ENCODE measurements at places on chromosomes 3 and 15. TPM values are rescaled to one million over a fixed set of nuclear protein-coding genes. Genes with fewer than 3 reads are reported as not detected.

- DNase-seq: no peak
Observed at GRCh38 chr3:18410205-18410604, 14.9 kb downstream of the SATB1 start.

- DNase-seq: peak; percentile 79
Observed at GRCh38 chr3:159897331-159898075, 91.1 kb upstream of the IL12A start.

The ITIH1 gene
- total RNA-seq: not detected

DNA sequence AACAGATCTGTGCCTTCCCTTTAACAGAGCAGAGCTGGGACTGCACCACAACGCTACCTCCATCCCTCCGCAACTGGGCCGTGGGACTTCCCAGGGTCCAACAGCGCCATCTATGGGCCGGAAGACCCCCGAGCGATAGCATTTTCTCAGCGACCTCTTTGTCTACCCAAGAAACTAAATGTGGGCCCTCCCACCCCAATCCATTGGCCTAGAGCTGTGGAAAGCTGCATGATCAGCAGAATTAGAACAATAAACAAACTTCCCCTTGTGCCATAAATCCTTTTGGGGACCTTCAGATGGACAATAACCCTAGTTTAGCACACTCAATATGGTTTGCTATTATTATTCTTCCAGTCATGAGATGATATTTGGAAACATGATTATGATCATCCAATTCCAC lies 74.8 kb upstream of the NTRK3 start:
- DNase-seq: peak; percentile 43

DNA sequence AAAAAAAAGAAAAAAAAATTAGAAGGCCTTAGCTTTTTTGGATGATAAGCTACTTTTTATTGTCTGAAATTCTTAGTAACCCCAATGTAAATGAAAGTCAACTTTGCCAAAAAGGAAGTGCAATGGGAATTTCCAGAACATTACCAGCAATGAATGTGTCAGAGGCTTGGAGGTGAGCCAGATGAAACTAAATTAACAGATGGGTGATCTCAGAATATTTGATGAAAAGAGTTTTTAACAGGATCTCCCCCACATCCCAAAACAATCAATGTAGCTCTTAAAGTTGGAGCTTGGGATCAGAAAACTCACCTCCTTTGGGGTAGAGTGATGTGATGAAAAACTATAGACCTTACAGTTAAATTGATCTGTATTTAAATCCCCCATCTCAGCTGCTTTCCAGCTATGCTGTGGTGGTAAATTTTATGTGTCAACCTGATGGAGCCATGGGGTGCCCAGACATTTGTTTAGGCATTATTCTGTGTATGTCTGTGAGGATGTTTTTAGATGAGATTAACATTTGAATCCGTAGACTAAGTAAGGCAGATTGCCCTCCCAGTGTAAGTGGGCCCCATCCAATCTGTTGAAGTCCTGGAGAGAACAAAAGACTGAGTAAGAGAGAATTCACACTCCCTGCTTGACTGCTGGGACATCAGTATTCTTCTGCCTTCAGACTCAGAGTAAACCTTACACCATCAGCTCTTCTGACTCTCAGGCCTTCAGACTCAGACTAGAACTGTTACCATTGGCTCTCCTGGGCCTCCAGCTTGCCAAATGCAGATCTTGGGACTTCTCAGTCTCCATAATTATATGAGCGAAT lies 84.3 kb upstream of the TNFSF10 start:
- peak; percentile 96 for DNase-seq

DNA sequence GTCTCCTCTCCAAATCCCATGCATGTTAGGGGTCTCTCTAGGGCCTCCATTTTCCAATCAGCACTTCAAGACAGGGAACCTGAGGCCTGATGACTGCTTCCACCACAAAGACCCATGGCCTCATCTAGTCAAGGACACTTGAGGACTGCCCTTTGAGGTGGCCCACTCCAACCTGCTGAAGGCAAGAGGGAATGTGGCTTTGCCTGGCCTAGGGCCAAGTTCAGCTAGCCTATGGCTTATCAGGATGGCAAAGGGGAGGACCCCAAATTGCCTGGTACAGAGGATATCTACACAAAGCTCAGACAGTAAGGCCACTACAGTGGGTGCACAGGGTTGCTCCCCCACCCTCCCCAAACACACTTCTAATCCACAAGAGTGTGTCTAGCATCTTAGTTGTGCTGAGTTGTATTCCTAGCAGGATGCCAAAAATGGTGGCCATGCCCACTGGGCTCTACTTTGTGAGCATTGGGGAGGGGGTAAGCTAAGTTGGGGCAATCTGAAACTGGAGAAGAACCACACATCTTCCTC lies 10.0 kb upstream of the GRAMD2A start:
- DNase-seq: no peak

GRCh38 chr3:12143949-12144504 lies 14.7 kb downstream of the TIMP4 start:
- no peak for DNase-seq

The TM6SF1 gene
- 1.1 TPM for total RNA-seq

DNA sequence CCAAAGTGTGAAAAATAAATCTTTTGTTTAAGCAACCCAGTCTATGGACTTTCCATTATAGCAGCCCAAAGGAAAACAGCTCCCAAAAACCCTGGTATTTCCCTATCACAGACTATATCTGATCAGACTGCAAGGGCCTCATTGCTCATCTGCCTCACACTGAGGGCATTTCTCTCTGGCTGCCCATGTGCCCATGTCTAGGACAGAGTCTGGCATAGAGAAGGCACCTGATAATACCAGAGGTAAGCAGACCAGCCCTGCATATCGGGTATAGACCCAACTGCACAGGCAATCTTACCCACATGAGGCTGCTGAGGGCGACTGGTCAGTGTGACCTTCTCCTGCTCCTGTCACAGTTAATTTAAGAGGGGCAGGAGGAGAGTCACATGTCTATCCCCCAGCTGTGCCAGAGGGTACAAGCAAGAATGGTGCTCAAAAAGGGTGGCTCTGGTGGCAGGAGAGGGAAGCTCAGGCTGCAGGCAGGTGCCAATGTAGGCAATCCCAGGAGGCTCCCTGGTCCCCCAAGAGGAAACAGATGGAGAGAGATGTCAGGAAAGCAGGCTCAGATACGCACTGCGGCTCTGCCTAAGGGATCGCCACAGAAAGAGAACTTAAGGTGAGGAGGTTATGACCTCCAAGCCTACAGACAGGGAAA lies 3.1 kb downstream of the CSRNP1 start:
- DNase-seq: no peak

GRCh38 chr15:63596676-63597037 lies 530 bp upstream of the FBXL22 start:
- DNase-seq: no peak

GRCh38 chr15:66433726-66434125 lies 47.0 kb downstream of the MAP2K1 start:
- no peak for DNase-seq

DNA sequence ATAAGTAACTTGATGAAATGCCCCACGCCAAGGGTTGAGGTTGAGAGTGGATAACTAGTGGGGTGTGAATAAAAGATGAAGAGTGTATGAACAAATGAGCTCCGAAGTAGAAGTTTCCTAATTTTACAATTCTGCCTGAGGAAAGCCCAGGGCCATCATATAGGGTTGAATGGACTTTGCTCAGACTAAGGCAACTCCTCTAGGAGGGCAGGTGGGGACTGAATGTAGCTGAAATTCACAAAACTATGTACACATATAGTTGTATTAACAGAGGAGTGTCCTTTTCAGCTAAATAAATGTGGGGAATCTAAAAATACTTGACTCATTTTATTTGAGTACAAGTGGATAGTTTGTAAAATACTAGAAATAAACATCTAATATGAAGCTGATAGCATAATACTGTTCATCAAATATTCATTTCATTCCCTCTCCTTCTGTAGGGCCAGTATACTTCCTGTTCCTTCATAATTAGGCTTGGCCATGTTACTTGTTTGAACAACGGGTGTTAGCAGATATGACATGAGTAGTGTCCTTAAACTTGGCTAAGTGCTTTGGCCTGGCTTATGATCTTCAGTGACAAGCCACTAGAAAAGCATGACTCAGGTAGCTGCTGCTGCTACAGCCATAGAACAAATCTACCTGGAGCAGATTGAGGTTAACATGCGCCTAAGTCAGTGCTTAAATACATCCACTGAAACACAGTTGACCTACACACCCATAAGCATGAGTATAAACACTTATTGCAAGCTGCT lies 26.5 kb downstream of the PLSCR1 start:
- no peak for DNase-seq

GRCh38 chr15:80174017-80174746 lies 21.4 kb downstream of the FAH start:
- peak; percentile 76 for DNase-seq

DNA sequence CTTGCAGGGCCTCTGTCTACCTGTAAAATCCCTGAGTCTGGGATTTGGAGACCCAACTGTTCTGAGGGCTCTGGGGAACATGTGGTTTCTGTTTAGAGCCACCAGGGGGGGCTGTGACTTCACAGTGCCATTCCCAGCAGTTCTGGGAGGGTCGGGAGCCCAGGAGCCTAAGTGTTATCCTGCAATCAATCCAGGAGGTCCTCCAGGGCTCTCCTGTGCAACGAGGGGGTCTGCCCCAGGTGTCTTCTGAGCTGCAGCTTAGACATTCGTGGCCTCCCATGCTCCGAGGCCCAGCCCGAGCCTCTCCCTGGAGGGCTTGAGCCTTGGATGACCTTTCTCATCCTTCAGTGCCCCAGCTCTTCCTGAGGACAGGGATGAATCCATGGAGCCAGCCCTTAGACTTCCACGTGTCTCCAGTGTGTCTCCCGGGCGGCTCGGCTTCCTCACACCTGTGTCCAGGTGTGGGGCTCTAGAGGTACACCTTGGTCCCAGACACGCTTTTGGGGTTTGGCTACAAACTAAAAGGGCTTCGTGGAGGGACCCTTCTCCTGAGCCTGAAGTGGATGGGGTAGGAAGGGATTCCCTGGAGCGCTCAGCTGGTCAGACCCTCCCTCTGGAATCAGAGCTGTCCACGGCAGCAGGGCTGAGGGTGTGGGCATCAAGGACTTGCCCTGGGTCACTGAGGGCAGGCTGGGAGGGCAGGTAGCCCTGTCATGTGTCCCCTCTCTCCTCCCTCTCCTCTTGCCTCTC lies 20.3 kb upstream of the ABTB1 start:
- peak; percentile 62 for DNase-seq

DNA sequence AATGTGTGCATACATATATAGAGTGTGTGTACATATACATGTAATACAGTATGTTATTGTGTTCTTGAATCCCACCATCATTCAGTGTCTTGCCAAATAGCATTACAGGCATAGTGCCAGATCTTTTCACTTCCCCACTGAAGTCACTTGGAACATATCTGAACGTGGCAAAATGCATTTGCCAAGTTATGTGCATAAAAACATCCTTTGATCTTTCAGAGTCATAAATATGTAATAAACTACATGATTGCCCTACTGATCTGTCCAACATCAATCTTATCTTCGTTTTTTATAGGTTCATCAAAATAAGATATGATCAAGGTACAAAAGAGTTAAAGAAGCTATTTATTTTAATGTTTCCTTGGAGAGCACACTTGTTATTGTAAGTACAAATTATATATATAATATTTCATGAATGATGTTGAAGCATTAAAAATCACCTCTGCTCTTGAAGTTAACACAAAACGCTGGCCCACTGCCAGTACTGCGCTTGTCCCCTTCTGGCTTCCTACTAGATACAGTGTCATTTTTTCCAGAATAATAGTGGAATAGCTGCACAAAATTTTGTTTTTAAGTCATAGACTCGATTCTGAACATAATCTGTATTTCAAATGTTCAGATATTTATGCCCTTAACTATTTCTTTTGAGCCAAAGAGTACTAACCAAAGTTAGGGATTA lies 549.5 kb upstream of the ARRDC4 start:
- no peak for DNase-seq

DNA sequence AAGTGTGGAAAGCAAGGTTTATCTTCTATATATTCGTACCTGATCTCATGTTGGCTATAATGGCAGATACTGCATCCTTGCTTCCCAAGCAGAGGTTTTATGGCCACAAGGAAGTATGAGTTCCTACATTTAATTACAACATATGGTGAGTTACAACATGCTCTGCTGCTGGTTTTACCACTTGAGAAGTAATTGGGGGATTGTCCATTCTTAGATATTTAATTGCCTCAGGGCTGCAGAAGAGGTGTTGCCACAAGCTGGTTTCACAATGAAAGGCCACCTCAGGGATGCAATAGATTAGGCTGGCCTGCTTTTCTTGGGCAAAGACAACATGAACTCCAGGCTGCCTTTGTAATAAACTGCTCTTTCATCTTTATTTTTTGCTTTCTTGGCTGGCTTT lies 48.6 kb downstream of the RAP2B start:
- peak; percentile 53 for DNase-seq

GRCh38 chr15:68126396-68126795 lies 72.3 kb downstream of the PIAS1 start:
- no peak for DNase-seq

GRCh38 chr15:62457100-62457499 lies 292.0 kb upstream of the C2CD4B start:
- DNase-seq: no peak

The RBP2 gene
- total RNA-seq: not detected

- no peak for DNase-seq
Observed at GRCh38 chr15:69293741-69294615, 4.7 kb upstream of the PAQR5 start.

DNA sequence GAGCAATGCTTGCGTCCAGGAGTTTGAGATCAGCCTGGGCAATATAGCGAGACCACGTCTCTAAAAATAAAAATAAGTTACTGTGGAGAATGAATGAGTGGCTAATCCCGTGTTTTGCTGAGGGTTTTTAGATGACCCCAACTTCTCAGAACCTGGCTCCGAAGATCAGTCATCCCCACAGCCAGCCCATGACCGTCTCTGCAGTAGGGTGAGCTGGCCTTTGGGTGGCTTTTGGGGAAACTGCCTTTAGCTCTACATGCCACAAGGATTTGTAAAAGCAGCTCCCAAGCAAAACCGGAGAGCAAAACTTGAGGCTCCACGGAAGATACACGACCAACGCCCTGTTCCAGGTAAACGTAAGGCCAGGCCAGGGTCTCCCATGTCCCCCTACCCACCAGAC lies 39.2 kb upstream of the TFRC start:
- DNase-seq: no peak

- DNase-seq: no peak
Observed at GRCh38 chr3:85783291-85783690, 824.5 kb downstream of the CADM2 start.

The DUOXA2 gene
- total RNA-seq: 0.05 TPM

GRCh38 chr3:133992951-133993620 lies 36.6 kb downstream of the SLCO2A1 start:
- no peak for DNase-seq

DNA sequence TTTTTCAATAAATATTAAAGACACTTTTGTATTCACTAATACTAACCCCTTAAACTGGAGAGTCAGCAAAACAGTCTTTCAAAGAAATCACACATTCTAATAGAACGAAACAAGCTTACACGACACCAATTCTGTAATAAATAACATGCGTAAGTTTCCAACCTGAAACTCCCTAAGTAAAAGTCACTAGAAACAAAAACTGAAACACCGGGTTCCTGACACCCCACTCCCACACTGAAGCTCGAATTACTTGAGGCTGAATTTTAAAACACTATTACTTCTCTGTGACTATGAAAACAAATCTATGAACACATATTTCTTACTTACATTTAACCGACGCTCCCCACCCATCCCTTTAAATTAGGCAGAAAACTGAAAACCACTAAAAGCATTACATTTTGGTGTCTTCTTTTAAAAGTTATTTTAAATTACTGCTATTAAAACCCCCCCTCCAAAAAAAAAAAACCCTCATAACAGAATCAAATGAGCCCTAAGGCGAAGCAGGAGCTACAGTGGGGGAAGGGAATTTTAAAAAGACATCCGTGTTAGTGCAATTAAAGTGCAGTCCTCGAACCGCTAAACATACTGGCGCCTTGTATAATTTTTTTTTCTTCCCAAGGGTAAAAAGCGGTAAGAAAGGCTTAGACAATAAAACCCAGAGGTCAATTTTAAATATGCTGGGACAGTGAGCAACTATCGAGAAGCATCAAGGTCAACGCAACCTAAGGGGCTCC lies 878 bp downstream of the SPPL2A start:
- peak; percentile 40 for DNase-seq

The RMDN3 gene
- total RNA-seq: 13.5 TPM
